Smooth muscle cell of the coronary artery (primary cell): ENCODE measurements at places on chromosomes 2 and 18. TPM values are rescaled to one million over a fixed set of nuclear protein-coding genes. Genes with fewer than 3 reads are reported as not detected.

ACTG2 gene
- total RNA-seq = 0.35 and 0.60 TPM in 2 replicates

POTEC gene
- total RNA-seq = 0.12 TPM in 1 of 2 replicates, not detected in the other

ACOXL gene
- total RNA-seq = not detected in 2 replicates

ABCG8 gene
- not detected in 2 replicates for total RNA-seq

TCF7L1 gene
- total RNA-seq = 1.9 and 2.0 TPM in 2 replicates

ZNF519 gene
- 1.9 and 5.3 TPM in 2 replicates for total RNA-seq

KIAA2012 gene
- under 0.01 TPM in 1 of 2 replicates, not detected in the other for total RNA-seq

HOXD9 gene
- total RNA-seq = not detected in 2 replicates

MEX3C gene
- total RNA-seq = 24.2 and 29.3 TPM in 2 replicates

TGFA gene
- total RNA-seq = 1.7 TPM in 1 of 2 replicates, not detected in the other

LIMS3 gene
- total RNA-seq = 1.8 and 8.4 TPM in 2 replicates

LHCGR gene
- total RNA-seq = not detected in 2 replicates

UGT1A6 gene
- total RNA-seq = 0.08 TPM in 1 of 2 replicates, not detected in the other

REG3G gene
- total RNA-seq = not detected in 2 replicates

FOXI3 gene
- not detected in 2 replicates for total RNA-seq

MDH1B gene
- total RNA-seq = 0.82 and 0.83 TPM in 2 replicates

TACR1 gene
- 0.08 TPM in 1 of 2 replicates, not detected in the other for total RNA-seq

ITPRIPL1 gene
- 0.75 and 1.2 TPM in 2 replicates for total RNA-seq

RPE gene
- total RNA-seq = 58.6 and 81.9 TPM in 2 replicates

EFEMP1 gene
- total RNA-seq = 2,454 and 4,421 TPM in 2 replicates

DCDC2C gene
- not detected in 2 replicates for total RNA-seq

TOGARAM2 gene
- total RNA-seq = 0.23 TPM in 1 of 2 replicates, not detected in the other

EN1 gene
- 0.08 and 0.35 TPM in 2 replicates for total RNA-seq

DSG2 gene
- under 0.01 and 8.9 TPM in 2 replicates for total RNA-seq

C2orf74 gene
- 8.0 and 16.8 TPM in 2 replicates for total RNA-seq

TNS1 gene
- 64.1 and 103 TPM in 2 replicates for total RNA-seq

FAM237A gene
- total RNA-seq = not detected in 2 replicates

MRPL30 gene
- total RNA-seq = 13.6 and 31.0 TPM in 2 replicates

KYNU gene
- under 0.01 and 1.3 TPM in 2 replicates for total RNA-seq

ACMSD gene
- total RNA-seq = not detected in 2 replicates

ZC3H6 gene
- 3.3 and 3.4 TPM in 2 replicates for total RNA-seq

CHRNG gene
- total RNA-seq = not detected in 2 replicates

TMEM17 gene
- total RNA-seq = 0.70 and 1.4 TPM in 2 replicates

KCTD1 gene
- total RNA-seq = 7.4 and 12.4 TPM in 2 replicates

BOLL gene
- total RNA-seq = not detected in 2 replicates
